ENCODE measurements at places on chromosomes 4 and X.

GRCh38 chr4:151806511-151806927, 45.7 kb upstream of the GATB start:
- DNase-seq, result no peak

DNA sequence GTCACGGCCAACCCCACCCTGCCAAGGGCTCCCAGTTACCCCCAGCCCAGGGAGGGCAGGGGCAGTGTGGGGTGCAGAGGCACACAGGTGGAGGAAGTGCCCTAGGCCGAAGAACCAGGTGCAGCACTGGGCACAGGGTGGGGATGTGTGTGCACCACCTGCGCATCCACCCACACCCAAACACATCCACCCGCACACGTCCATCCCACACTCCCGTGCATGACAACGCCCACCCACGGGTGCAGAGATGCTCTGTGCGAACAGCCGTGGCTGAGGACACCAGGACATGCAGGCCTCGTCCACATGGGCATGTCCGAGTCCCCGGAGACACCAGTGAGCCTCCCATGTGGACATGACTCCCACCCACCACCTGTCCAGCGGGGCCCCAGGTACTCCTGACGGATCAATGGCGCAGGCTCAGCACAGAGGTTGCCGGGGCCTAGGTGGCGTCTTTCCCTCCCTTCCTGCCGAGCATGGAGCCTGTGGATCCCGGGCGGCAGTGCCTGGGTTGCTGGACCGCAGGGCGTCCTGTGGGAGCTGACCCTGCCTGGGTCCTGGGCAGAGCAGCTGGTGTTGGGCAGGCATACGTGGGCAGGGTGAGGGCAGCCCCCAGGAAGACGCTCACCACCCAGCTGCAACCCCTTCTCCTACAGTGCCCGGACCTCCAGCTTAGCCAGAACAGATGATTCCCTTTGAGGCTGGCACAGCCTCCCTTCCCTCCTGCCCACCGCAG, 19.6 kb downstream of the CTBP1 start:
- no peak for DNase-seq

DNA sequence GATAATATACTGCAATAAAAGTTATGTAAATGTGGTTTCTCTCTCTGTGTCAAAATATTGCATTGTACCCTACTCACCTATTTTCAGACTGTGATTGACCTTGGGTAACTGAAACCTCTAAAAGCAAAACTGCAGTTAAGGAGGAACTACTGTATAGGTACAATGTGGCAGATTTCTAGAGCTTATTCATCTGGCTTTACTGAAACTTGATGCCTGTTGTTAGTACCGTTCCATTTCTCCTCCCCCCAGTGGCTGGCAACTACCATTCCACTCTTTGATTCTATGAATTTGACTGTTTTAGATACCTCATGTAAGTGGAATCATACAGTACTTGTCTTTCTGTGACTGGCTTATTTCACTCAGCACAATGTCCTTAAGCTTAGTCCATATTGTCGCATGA, 61.9 kb downstream of the HOPX start:
- DNase-seq, result no peak

- no peak for DNase-seq
Measured at GRCh38 chr4:4729206-4729605, 130.3 kb upstream of the MSX1 start.

DNA sequence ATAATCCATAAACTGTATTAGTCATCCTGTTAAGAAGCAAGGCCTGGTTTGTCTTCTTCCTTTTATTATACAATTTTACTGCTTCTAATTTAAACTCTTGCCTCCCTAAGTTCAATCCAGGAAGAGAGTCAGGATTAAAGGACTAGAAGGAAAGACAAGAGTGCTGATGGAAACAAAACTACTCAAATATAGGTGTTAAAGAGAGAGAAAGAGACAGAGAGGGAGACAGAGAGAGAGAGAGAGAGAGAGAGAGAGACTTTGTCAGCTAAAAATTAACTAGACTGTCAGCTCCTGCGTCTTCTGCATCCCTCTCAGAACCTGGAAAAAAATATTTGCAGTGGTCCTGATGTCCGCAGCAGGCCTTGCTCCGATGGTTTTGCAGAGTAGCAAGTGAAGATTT, 13.5 kb upstream of the FGG start:
- DNase-seq, result no peak

DNA sequence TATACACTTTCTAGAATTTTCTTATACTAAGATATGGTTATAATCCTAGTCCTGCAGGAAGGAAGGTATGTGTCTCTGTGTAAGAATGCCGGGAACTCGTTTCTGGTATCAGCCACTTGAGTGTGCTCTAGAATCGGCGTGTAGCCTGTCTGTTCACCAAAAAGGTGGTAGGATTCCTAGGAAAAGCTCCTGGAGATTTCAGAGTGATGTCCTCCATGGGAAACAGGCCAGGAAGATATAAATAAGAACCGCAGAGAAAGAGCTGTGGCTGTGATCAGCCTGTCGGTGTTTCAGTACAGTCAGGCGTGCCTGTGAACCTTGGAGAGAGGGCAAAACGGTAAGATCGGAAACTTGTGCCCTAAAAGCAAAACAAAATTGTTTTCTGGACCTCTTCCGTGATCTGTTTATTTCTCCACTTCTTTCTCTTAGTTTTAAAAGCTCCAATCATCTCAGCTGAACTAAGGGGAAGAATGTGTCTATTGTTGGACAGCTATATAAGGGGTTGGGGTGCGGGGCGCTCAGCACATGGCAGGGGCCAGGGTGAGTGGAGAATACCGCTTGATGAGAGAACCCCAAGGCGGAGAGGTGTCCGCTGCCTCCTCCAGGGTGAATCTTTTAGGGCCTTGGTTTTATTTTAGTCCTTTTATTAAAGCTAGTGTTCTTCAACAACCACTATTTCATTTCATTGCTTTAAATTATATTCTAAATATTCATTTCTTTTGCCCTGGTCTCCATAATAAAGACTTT, 303.8 kb upstream of the TENM3 start:
- DNase-seq, result no peak

DNA sequence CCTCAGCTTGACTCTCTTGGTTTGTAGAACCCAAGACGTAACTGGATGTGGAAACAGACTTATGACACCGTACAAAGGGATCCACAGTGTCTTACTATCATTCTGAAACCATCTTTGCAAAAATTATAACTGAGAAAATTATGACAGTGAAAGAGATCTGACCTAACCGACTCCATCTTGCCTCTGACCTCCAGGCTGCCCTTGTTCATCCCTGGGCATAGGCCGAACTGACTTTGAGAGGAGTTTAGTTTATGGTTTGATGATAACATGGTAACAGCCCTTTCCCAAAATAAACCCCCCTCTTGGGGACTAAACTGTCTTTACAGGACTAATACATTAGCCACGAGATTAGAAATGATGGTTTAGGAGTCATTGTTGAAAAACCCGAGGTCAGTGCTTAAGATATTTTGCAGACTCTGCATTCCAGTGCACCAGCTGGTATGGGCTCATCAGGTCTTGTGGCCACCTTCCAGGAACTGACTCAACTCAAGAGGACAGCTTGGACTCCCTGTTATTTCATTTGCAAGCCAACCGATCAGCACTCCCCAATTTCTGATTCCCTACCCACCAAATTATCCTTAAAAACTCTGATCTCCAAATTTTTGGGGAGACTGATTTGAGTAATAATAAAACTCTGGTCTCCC, 49.6 kb downstream of the CASP3 start:
- no peak for DNase-seq

- no peak for DNase-seq
Measured at GRCh38 chrX:54550821-54551220, 20.8 kb downstream of the GNL3L start.

DNA sequence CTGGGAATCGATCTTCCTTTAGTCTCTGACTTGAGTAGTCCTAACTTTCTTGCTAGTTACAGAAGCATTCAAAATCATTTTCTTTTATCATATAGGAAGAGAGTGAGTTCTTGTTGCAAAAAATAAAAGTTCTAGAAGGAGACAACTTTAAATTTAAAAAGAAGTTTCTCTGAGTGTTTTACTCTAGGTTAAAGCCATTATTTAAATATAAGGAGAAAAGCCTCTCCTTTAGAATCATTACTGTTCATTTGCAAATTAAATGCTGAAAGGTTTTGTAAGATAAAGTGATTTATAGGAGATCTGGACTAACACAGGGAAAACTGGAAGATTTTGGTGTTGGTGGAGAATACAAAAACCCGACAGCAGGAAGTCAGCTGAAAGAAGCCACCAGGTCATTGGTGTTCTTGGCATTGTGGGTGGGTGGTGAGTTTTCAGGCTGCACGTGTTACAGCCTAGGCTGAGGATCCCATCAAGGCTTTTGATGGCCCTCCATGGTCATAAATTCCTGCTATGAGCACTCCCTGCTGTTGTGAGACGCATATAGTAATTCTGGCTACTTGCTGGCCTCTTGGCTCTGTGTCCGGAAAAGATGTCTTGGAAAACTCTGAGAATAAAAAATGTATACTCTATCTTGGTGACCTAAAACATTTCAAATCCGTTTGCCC, 81.6 kb downstream of the GPAT3 start:
- no peak for DNase-seq

- no peak for DNase-seq
Measured at GRCh38 chr4:47383829-47384427, 79.6 kb downstream of the COMMD8 start.

DNA sequence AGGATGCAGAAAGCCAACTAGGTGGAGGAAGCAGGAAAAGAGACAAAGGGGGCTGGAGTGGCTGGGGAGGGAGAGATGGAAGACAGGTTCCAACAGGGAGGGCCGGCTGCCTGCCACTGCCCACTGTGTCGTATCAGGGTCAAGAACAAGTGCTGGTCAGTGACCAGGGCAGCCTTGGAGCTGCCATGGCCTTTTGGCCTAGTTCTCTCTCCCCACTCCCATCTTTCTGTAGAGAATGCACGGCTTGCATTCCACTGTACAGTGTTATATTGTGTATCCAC, 11.9 kb downstream of the L1CAM start:
- DNase-seq, result no peak

DNA sequence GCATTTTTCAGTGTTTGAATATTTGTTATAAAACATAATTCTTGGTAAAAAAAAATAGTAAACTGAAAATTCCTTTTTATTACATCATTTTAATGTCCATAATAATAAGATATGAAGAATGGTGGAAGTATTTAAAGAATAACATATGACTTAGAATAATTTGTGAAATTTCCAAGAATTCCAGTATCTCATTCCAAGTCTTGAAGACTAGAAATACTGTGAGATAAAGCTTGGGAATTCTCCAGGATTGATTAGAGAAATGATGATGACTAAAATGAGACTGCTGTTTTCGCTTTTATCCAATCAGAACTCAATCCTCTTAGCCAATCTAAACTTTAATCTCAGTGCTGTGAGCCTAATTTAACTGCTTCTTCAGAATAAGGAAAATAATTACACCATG, 184.2 kb upstream of the HCCS start:
- no peak for DNase-seq

GRCh38 chr4:126593626-126594025, 1039.1 kb upstream of the INTU start:
- DNase-seq, result no peak

- DNase-seq, result no peak
Measured at GRCh38 chr4:150033901-150034300, 44.3 kb upstream of the DCLK2 start.

- no peak for DNase-seq
Measured at GRCh38 chrX:116628464-116628863, 165.7 kb upstream of the CT83 start.

DNA sequence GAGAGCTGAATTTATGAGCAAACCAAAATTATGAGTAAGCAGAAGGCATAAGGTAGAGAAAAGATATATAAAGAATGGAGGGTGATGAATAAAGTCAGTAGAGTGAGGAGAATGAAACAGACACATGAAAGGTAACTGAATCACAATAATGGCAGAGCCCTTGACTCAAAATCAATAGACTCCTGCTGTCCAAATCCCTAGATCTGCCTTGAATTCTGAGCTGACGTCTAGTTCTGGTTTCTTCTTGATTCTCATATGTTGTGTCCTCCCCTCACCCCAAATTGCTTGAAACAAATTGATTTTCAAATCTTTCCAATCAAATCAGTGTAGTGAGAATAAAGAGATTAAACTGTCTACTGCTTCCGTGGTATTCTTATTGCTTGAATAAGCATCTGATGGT, 86.6 kb upstream of the IQCM start:
- DNase-seq, result no peak

All from stimulated activated CD8-positive, alpha-beta memory T cell treated with anti-CD3 and anti-CD28 coated beads, Interleukin-2, amount 100 ng/mL, for 48 hours (primary cell).